ENCODE measurements at places on chromosomes 12 and 14. TPM values are rescaled to one million over a fixed set of nuclear protein-coding genes. Genes with fewer than 3 reads are reported as not detected.

- peak; percentile 84 for DNase-seq
These were observed at the start of gene PTGER2 for GRCh38 chr14:52313903-52314594. Gene PTGER2 (plus strand): TSS chr14:52314312. CDS start chr14:52314549, 237 bp downstream.

DNA sequence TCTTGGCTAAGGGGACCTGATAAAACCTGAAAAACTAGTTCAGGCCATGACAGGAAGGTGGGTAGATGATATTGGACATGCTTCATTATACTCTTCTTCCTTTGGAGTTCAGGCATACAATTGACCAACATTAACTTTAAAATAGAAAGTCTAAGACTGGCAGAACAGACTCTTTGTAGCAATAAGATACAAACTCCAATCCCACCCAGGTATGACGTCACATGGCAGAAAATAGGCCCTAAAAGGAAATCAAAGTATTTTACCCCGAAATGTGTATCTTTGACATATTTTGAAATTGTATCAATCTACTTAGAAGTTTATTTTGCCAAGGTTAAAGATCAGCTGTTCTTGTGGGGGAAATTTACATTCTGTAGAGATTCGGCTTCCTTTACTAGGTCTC is 198.1 kb upstream of the LRIG3 start:
- DNase-seq = no peak

- DNase-seq = no peak
These were observed 3.6 kb downstream of the NAP1L1 start for GRCh38 chr12:76080729-76081415.

DNA sequence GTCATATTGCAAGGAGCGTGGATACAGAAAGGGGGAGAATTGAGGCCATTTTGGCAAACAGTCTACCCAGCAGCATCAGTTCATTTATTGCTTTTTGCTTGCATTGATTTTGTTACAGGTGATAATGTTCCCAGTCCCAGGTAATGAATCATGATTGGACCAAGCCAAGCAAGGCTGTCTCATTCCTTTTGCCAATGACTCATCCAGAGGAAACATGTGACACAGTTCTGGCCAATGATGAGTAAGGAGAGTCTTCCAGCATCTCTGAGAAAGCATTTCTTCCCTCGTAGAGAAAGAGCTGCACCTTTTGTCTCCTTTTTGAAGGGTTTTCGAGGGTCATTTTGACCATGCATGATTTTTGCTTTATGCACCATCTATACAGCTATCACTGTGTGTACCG is 68.2 kb downstream of the SLC15A4 start:
- no peak for DNase-seq

DNA sequence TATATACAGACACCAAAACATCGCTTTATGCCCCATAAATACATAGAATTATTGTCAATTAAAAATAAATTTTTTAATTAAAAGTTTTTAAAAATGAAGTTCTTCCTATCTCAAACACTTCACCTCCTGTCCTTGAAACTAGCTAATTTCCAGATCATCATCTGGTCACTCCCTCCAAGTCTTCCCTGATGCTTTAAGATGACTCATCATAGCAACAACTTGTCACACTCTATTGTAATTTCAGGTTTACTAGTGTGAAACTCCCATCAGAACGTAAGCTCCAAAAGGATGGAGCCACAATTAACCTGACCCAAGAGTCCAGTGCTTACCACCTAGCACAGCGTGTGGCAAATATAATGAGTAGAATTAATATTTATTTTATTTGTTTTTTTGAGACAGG is 16.3 kb downstream of the GXYLT1 start:
- DNase-seq = no peak

The TRIM9 gene
- polyA plus RNA-seq = 2.0 TPM

DNA sequence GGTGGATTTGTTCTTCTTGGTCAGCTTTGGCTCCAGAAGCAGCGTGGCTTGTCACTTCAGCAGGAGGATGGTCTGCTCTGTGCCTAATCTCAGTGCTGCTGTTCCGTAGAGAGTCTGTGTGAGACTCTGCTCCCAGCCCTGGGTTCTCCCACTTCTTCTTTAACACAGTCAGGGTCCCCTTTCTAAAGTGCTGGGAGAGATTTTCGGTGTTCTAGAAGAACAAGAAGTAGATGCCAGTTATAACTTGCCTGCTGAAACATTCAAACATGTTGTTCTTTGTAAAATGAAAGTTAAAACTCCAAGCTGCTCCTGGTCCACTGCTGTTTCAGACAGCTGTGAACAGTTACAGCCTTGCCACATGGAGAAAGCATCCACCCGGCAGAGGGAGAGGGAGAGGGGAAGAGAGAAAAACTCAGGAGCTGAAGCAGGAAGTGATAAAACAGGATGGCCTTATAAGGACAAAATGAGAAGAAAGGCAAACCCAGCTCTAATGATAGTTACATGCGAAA is 55.2 kb upstream of the CERS5 start:
- peak; percentile 82 for DNase-seq

The WIF1 gene
- polyA plus RNA-seq = 0.43 TPM

All from hindlimb muscle (tissue), 1 donor.